Central memory CD4-positive, alpha-beta T cell (primary cell): ENCODE measurements at places on chromosomes 5 and 9.

GRCh38 chr9:3528451-3528850 lies 2.6 kb upstream of the RFX3 start:
- peak; percentile 50 for DNase-seq

DNA sequence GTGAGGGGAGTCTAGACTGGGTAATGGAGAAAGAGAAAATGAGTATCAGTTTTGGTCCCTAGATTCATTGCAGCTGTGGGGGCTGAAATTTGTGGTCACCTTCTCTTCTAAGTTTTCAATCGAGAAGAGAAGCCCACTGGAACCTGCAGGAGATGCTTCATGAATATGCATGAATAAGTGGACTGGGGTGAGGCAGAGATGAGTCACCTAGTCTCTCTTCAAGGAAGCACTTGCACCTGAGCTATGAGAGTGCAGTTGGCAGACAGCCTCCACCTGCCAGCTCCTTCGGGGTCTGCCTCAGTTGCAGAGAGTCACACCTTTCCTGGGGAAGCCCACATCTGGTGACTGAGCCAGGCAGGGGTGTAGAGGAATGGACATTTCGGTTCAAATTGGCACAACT lies 69.1 kb downstream of the ZNF366 start:
- DNase-seq = no peak

DNA sequence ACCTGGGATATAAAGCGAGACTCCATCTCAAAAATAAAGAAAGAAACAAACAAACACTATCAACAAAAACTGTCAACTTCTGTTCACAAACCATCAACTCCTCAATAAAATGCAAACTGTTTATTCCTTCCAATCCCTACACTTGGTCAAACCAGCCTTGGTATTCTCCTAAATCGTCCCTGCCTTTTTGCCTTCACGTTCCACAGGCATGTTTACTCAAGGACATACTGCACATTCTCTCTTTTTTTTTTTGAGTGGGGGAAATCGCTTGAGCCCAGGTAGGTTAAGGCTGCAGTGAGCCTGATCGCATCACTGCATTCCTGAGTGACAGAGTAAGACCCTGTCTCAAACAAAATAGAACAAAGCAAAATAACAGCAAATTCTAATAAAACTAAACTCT lies 13.0 kb downstream of the UBAP2 start:
- no peak for DNase-seq

DNA sequence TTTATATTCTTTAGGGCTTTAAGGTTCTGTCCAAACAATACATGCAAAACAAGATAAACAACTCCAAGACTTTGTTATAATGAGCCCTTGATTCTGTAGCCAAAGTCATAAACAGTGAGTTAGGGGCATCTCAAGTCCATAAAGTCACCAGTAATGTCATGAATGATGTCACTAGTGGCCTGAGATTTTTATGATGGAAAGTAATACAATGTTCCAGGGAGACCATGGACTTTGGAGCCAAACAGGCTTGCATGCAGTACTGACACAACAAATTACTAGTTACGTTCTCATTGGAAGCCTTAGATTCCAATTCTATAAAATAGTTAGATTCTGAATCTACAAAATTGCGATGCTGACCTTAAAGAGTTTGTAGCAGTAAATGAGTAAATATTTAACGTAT lies 280.0 kb downstream of the HINT1 start:
- DNase-seq = no peak

DNA sequence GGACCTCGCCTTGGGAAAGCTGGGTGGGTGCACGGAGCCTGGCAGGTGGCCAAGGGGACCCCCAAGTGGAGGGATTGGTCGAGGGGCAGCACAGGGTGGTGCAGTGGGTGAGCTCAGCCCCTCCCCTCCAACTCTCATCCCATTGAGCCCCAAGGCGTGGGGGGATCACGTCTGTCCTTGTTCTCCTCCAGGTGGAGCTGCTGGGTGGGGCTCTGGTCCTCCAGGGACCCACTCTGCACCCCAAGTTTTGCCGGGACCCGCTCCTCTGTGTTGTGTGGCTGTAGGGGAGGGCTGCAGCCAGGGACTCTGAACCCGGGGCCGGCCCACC lies 3.6 kb upstream of the FUT7 start:
- DNase-seq = no peak

- DNase-seq = no peak
Observed at GRCh38 chr9:35716230-35716629, 15.8 kb downstream of the TLN1 start.

DNA sequence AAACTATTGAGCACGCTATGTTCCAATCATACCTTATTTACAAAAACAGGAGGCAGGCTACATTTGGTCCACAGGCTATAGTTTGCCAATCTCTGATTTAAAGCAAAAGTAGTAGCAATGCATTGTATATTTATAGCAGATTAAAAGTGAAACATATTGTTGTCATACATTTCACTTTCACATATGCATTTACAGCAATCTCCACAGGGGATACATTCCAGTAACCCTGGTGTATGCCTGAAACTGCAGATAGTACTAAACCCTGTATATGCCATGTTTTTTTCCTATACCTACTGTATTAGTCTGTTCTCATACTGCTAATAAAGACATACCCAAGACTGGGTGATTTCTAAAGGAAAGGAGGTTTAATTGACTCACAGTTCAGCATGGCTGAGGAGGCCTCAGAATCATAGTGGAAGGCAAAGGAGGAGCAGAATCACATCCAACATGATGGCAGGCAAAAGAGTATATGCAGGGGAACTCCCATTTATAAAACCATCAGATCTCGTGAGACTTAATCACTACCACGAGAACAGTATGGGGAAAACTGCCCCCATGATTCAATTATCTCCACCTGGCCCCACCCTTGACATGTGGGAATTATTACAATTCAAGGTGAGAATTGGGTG lies 5.9 kb upstream of the CSF1R start:
- no peak for DNase-seq
